ENCODE measurements at places on chromosomes 11 and 22.

DNA sequence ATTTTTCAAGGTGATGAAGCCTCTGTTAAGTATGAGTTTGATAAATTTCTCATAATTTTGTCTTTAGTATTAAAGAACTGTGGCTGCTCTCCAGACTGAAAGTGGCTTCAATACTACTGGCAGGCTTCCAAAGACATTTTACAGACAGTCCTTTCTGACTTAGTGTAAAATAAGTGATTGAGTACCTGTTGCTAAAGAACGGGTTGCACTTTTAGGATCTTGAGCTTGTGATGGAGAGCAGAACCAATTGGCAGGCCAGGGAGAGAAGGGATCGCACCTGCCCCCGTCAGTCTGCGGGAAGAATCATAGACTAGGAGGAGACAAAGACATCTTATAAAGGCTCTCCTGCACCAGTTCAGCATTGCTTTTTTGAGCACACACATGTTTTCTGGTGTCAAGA lies 4.4 kb downstream of the NCAM1 start:
- no peak for DNase-seq

- DNase-seq = no peak
Observed at GRCh38 chr22:20080445-20080775, 369 bp downstream of the DGCR8 start.

DNA sequence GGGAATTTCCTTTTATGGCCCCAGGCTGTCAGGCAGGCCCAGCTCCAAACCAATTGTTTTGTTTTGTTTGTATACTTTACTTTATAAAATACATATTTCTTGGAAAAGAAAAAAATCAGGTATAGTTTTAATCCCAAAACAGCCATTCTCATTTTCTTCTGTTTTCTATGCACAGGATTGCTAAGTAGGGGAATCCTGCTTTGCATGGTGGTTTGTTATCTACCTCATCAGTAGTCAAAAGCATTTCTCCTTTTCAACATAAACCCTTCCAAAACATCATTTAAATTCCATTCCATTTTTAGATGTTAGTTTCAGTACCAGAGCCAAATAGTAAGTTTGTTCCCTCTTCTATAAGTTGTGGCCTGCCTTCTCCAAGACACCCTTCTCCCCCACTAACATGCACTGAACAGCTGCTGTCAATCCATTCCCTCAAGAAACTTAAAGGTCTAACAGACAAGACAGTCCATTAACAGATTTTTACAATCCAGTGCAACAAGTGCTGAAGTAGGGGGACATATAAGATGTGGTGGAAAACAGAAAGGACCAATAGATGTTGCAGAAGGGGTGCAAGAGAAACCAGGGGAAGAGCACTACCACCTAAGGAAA lies 3.7 kb downstream of the ILK start:
- no peak for DNase-seq

- DNase-seq = no peak
Observed at GRCh38 chr11:64258946-64259532, 7.7 kb downstream of the PLCB3 start.

- DNase-seq = no peak
Observed at GRCh38 chr22:43889860-43890253, 2.0 kb downstream of the PNPLA5 start.

- no peak for DNase-seq
Observed at GRCh38 chr11:76083563-76084451, 122.5 kb downstream of the WNT11 start.

DNA sequence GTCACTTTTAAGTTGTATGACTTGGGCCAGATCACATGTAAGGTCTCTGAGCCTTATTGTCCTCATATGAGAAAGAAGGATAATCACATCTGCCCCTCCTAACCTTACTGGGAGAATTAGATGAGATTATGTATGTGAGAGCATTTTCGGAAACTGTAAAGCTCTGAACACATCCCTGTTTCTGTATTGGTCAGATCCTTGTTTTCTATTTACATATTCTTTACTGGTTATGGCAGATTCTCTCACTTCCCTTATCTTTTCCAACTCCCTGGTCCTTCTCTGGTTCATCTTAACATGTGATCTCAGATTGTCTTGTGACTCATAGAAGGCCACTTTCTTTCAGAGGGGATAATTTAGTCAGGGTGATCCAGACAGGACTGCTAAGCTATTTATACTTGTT lies 41.8 kb downstream of the CCDC81 start:
- no peak for DNase-seq

DNA sequence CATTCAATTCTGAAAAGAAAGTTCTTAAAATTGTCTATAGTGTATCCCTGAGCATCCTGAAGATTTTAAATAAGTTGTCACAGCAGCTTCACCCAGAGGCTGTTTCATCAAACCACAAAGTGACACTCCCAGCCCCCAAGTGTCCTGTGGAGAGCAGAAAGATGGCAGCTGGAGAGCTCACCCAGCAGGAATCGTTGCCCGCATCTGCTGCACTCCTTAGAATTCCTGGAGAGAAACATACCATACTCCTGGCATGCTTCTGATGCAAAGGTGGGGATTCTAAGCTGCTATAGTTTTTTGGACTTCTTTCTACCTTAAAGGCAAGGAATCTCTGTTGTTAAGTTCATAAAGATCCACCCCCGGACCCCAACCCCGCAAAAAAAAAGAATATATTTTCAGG lies 13.5 kb upstream of the CYB5R2 start:
- no peak for DNase-seq

- DNase-seq = no peak
Observed at GRCh38 chr22:33023153-33023827, 34.9 kb downstream of the SYN3 start.
